ENCODE measurements at places on chromosomes 3 and 15. TPM values are rescaled to one million over a fixed set of nuclear protein-coding genes. Genes with fewer than 3 reads are reported as not detected.
A peak's percentile ranks its signal among the peaks of the same experiment; 100 is the strongest.

The TMCO5A gene
- total RNA-seq, result not detected

- peaks cover 23% of the 10 kb centered on the region for H3K27me3 ChIP-seq
- peaks cover 36% of the 10 kb centered on the region for H3K4me1 ChIP-seq
- H3K36me3 ChIP-seq, result peaks cover 7% of the 10 kb centered on the region
- no peak overlapping the region for H3K4me3 ChIP-seq
- no peak overlapping the region for H3K27ac ChIP-seq
Measured at GRCh38 chr3:141225939-141226338, 5.7 kb upstream of the PXYLP1 start.

- no peaks in the 10 kb centered on the region for H3K27me3 ChIP-seq
- DNase-seq, result no peak
- no peak overlapping the region for H3K27ac ChIP-seq
- no peak overlapping the region for H3K4me3 ChIP-seq
- peaks cover 11% of the 10 kb centered on the region for H3K4me1 ChIP-seq
Measured at GRCh38 chr15:87419344-87419743, 837.2 kb downstream of the NTRK3 start.

The GOLGA6L10 gene
- total RNA-seq, result 5.1 TPM

- H3K27ac ChIP-seq, result no peak overlapping the region
- H3K36me3 ChIP-seq, result no peaks in the 10 kb centered on the region
- H3K4me3 ChIP-seq, result no peak overlapping the region
- DNase-seq, result no peak
- H3K27me3 ChIP-seq, result no peaks in the 10 kb centered on the region
- H3K4me1 ChIP-seq, result peaks cover 4% of the 10 kb centered on the region
Measured at GRCh38 chr3:156483426-156483825, 71.5 kb downstream of the SSR3 start.

DNA sequence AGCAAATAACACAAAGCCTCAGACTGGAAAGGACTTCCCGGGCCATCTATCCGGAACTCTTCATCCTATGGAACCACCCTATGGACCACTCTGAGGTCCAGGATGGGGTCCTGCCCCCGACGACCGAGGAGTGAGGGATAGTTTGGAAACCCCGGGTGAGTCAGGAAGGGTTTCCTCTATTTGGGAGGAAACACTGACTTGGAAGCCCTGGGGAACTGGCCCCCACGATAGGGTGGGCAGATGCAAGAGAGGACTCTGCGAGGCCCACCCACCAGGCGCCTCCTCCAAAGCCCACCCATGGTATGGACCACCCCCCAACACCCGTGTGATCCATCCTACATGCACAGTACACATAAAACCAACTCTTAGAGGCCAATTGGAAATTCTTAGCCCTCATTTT, 69.4 kb downstream of the CPN2 start:
- peaks cover 7% of the 10 kb centered on the region for H3K27me3 ChIP-seq
- no peak overlapping the region for H3K27ac ChIP-seq
- peak; percentile 1 for DNase-seq
- H3K4me3 ChIP-seq, result no peak overlapping the region
- peaks cover 18% of the 10 kb centered on the region for H3K4me1 ChIP-seq
- no peaks in the 10 kb centered on the region for H3K36me3 ChIP-seq

DNA sequence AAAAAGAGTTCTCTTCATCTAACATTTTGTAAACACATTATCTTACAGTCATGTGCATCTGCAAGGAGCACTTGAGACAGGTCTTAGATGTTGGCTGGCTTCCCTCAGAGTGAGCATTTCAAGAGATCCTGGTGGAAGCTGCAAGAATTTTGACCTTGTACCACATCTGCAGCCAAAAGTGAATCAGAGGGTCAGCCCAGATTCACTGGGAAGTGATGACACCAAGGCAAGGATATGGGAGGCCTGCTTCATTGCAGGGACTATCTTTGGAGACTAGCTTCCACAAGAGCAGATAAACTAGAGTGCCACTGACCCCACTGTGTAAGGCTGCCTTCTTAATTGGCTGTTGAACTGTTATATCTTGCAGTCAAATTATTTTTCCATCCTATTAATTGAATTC, 21.3 kb upstream of the GADL1 start:
- DNase-seq, result no peak
- no peaks in the 10 kb centered on the region for H3K36me3 ChIP-seq
- H3K27ac ChIP-seq, result no peak overlapping the region
- peaks cover 6% of the 10 kb centered on the region for H3K27me3 ChIP-seq
- H3K4me1 ChIP-seq, result peaks cover 13% of the 10 kb centered on the region
- no peak overlapping the region for H3K4me3 ChIP-seq

GRCh38 chr3:79249701-79250100, 518.1 kb downstream of the ROBO1 start:
- peaks cover 27% of the 10 kb centered on the region for H3K4me1 ChIP-seq
- no peaks in the 10 kb centered on the region for H3K36me3 ChIP-seq
- no peak overlapping the region for H3K4me3 ChIP-seq
- H3K27me3 ChIP-seq, result no peaks in the 10 kb centered on the region
- H3K27ac ChIP-seq, result no peak overlapping the region
